WTC11 (cell line): ENCODE measurements at places on chromosomes 7 and 10.

DNA sequence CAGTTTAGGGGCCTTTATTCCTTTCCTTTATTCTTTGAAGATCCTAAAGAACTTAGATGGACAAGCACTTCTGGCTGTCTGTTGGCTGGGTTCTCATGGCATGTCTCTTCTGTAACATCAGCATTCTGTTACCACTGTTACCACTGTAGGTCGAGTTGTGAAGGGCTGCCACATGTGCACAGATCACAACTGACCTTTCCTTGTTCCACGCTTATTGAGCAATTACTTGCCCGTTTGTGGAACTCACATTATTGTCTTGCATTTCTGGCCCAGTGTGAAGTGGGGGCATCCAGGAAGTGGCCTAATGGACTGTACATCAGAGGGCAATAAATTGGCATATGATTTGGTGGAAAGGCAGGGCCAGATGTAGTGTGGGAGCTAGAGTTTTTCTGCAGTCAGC, 23.7 kb downstream of the GBF1 start:
- H3K27ac ChIP-seq: no peak overlapping the region
- H3K27me3 ChIP-seq: no peaks in the 10 kb centered on the region
- H3K4me1 ChIP-seq: peaks cover 4% of the 10 kb centered on the region; the same call in 1 of the 2 replicates

- H3K27me3 ChIP-seq: no peaks in the 10 kb centered on the region; the same call in 1 of the 2 replicates
- H3K4me3 ChIP-seq: no peak overlapping the region
- peaks cover 3% of the 10 kb centered on the region; the same call in 1 of the 2 replicates for H3K36me3 ChIP-seq
- DNase-seq: no peak
- no peaks in the 10 kb centered on the region for H3K4me1 ChIP-seq
These were observed 19.3 kb downstream of the LSM5 start for GRCh38 chr7:32470871-32471270.

GRCh38 chr10:77987671-77988255, 41.6 kb downstream of the POLR3A start:
- H3K4me3 ChIP-seq: no peak overlapping the region
- no peaks in the 10 kb centered on the region for H3K27me3 ChIP-seq
- no peak for DNase-seq
- H3K4me1 ChIP-seq: no peaks in the 10 kb centered on the region

- H3K36me3 ChIP-seq: no peaks in the 10 kb centered on the region
- H3K27me3 ChIP-seq: peaks cover 57% of the 10 kb centered on the region
- no peak for DNase-seq
- H3K4me3 ChIP-seq: no peak overlapping the region
These were observed 8.3 kb upstream of the SLC18A3 start for GRCh38 chr10:49601857-49602256.

DNA sequence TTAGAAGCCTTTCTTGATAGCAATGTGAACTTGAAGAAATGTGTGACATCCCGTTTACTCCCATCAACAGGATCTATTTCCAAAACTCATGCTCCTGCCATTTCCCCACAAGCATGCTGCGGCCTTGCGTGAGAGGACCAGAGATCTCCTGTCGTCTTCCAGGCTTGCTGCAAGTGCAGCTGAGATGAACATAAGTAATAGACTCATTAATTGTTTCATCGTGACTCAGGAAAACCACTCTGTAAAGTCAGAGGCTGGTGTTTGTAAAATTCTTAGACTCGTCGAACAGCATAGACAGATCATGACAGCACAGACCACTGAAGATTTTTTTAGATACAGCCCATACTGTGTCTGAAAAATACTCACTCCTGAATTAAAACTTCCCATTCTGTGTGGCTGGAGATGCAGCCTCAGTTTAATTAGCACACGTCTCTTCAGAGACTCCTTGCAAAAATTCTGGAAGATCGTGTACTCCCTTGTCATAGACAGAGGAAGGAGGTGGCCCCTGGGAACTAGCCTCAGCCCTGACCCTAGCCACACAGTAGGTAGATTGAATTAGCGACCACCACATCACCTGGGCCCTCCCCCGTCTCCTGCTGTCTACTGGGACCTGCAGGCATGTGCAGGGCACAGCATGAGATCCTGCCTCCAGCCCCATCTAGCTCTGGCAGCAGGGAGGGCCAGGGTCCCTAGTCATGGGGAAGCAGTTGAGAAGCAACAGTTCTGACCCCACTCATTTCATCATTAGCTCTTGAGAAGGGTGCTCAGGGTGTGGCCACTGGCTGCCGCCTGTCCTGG, 226.0 kb downstream of the CELF2 start:
- DNase-seq: no peak
- no peak overlapping the region for H3K27ac ChIP-seq
- no peaks in the 10 kb centered on the region for H3K27me3 ChIP-seq

DNA sequence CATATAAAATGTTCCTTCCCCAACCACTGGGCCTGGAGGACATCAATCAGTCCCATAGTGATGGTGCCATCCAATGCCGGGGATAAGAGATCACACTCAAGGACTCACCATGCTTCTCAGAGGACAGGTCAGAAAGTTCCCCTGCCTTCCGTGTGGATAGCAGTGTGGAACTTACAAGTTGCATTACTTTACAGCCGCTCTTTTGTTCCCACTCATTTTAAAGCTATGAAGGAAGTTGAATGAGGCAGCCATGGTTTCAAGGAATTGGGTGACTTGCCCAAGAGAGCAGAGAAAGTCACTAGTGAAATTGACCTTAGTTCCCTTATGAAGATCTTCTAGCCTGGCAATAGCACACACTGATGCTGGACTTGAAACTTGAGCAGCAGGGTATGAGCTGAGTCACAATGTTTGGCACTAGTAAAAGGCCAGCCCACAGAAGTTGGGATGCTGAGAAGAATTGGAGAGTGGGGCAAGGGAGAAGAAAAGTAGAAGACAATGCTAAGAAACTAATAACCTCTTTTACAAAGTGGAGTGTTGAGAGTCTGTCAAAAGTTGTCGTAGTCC, 78.7 kb downstream of the CXCL12 start:
- H3K27ac ChIP-seq: no peak overlapping the region
- peaks cover 25% of the 10 kb centered on the region for H3K36me3 ChIP-seq
- DNase-seq: no peak
- H3K27me3 ChIP-seq: peaks cover 14% of the 10 kb centered on the region
- no peak overlapping the region for H3K4me3 ChIP-seq
- peaks cover 6% of the 10 kb centered on the region for H3K4me1 ChIP-seq

DNA sequence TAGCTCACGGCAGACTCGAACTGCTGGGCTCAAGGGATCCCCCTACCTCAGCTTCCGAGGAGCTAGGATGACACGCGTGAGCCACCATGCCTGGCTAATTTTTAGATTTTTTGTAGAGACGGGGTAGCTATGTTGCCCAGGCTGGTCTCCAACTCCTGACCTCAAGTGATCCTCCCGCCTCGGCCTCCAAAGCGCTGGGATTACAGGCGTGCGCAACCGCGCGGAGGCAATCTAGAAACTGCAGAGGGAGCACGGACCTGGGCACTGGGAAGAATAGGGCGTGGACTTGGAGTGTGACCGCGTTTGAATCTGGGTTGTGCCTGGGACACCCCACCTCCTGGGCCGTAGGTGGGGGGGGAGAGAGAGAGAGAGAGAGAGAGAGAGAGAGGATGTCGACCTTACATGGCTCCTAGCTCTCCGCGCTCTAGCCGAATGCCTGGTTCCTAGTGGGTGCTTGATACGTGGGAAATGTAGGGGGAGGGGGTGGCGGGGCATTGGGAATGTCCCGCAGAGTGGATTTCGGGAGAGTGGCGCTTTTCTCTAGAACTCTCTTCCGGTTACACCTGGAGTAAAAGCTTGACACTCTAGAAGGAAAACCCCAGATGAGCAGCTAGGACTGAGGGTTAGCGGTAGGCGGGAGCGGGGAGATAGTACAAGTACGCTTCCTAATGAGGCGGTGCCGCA, 1.2 kb upstream of the MAP3K8 start:
- H3K36me3 ChIP-seq: peaks cover 4% of the 10 kb centered on the region
- H3K27me3 ChIP-seq: peaks cover 29% of the 10 kb centered on the region
- H3K4me1 ChIP-seq: peaks cover 54% of the 10 kb centered on the region
- H3K27ac ChIP-seq: peak overlapping the region; percentile 96
- H3K4me3 ChIP-seq: peak overlapping the region; percentile 90
- DNase-seq: no peak

DNA sequence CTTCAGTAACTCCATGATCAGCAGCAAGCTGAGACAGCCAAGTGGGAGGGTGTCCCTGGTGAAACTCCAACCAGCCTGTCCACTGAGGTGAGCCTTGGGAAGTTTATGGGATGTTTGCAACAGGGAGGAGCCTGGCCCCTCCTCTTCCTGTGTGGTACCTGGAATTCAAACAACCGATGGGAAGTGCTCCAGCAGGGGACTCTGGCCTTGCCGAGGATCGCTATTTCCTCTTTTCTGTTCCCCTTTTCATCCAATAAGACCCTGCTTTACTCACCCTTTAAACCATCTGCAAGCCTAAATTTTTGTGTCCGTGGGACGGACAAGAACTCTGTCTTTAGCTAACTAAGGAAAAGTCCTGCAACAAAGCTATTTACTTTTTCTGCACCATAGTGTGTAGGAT, 491.1 kb upstream of the ZMIZ1 start:
- no peak for DNase-seq
- no peak overlapping the region for H3K27ac ChIP-seq
- H3K36me3 ChIP-seq: no peaks in the 10 kb centered on the region

DNA sequence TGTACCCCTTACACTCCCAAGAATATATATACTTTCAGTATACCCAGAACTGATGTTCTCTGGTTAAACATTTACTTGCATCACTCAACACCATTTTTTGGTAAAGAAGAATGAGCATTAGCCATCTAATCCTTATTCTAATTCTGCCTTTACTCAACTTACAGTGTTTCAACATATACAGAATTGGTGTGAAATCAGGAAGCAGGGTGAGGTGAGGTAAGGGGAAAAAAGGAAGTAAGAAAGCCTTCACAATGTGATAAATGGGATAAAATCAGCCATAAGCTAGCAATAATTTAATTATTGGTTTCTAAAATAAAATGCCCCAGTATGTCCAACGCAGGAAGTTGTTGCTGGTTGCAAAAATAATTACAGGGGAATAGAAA, 605.4 kb downstream of the KCNMA1 start:
- no peak overlapping the region for H3K27ac ChIP-seq
- H3K27me3 ChIP-seq: no peaks in the 10 kb centered on the region
- H3K4me1 ChIP-seq: peaks cover 16% of the 10 kb centered on the region
- no peak for DNase-seq
- no peak overlapping the region for H3K4me3 ChIP-seq

DNA sequence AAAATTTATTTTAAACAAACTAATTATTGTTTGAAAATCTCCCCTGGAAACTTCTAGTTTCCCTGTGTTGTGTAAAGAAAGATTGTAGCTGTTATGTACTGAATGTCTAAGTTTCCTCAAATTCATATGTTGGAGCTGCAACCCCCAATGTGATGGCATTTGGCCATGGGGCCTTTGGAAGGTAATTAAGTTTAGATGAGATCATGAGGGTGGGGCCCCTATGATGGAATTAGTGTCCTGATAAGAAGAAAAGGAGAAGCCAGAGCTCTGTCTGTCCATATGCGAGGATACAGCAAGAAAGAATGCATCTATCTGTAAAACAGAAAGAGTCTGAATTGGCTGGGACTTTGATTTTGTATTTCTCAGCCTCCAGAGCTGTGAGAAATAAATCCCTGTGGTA, 179.5 kb downstream of the STK31 start:
- no peak overlapping the region for H3K4me3 ChIP-seq
- peaks cover 3% of the 10 kb centered on the region; the same call in 1 of the 2 replicates for H3K4me1 ChIP-seq
- no peak for DNase-seq

DNA sequence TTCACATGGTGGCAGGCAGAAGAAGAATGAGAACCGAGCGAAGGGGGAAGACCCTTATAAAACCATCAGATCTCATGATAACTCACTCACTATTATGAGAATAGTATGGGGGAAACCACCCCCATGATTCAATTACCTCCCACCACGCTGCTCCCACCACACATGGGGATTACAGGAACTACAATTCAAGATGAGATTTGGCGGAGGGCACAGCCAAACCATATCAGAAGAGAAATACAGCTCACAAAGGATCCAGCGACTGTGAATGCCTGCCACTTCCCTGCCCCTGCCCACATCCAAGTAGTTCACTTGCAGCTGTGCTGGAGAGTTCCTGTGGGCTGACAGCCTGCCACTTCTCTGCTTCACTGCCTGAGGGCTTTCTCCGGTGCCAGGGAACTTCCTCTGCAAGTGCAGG, 148.7 kb downstream of the C7orf25 start:
- no peak overlapping the region for H3K4me3 ChIP-seq
- no peaks in the 10 kb centered on the region; the same call in 1 of the 2 replicates for H3K27me3 ChIP-seq
- no peak overlapping the region for H3K27ac ChIP-seq
- DNase-seq: no peak

DNA sequence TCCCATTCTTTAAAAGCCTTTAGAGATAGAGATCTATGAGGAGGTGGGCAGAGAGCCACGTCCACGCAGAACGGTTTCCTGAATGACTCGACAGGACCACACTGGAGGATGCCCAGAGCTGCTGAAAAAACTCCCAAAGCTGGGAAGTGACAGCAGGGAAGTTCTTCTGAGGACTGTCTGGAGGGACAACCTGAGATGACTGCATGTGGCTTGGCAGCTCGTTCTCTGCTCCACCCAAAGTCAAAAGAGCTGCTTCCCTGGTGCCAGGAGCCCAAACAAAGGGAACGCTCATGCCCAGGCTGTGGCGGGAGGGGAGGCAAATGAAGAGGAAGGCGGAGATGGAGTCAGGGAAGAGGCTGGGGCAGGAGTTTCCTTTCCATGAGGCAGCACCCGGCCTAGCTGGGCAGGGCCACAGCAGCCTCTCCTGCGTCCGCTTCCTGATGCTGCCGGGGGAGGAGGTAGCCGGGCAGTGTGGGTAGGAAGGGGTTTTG, 95.4 kb downstream of the CCDC3 start:
- H3K27me3 ChIP-seq: no peaks in the 10 kb centered on the region; the same call in 1 of the 2 replicates
- no peak for DNase-seq

- H3K27me3 ChIP-seq: no peaks in the 10 kb centered on the region; the same call in 1 of the 2 replicates
- no peak overlapping the region for H3K4me3 ChIP-seq
- no peak for DNase-seq
- no peak overlapping the region for H3K27ac ChIP-seq
- peaks cover 13% of the 10 kb centered on the region for H3K4me1 ChIP-seq
- no peaks in the 10 kb centered on the region for H3K36me3 ChIP-seq
These were observed 201.7 kb upstream of the PRSS58 start for GRCh38 chr7:142459551-142459963.

GRCh38 chr10:102020938-102021337, 35.0 kb downstream of the ARMH3 start:
- no peak overlapping the region for H3K27ac ChIP-seq
- peaks cover 24% of the 10 kb centered on the region for H3K36me3 ChIP-seq
- H3K4me1 ChIP-seq: no peaks in the 10 kb centered on the region

DNA sequence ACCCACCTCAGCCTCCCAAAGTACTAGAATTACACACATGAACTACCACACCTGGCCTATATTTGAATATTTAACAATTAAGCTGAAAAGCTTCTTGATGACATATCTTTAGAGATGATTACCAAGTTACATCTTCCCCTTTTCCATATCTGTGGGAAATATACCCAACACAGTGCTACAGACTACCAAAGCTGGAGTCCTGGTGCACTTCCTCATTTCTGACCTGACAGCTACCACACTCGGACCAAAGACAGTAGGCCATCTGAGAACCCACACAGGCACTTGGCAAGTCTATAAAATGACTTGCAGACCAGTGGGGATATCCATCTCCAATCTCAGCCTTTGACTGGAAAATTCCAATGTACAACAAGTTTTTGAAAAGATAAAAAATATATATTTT, 270.4 kb upstream of the KLF14 start:
- H3K4me3 ChIP-seq: no peak overlapping the region
- H3K27ac ChIP-seq: no peak overlapping the region
- H3K4me1 ChIP-seq: peaks cover 18% of the 10 kb centered on the region
- H3K27me3 ChIP-seq: no peaks in the 10 kb centered on the region
- no peak for DNase-seq

- peaks cover 2% of the 10 kb centered on the region for H3K27me3 ChIP-seq
- H3K4me1 ChIP-seq: peaks cover 17% of the 10 kb centered on the region
- DNase-seq: no peak
- H3K27ac ChIP-seq: no peak overlapping the region
- H3K4me3 ChIP-seq: no peak overlapping the region
- H3K36me3 ChIP-seq: no peaks in the 10 kb centered on the region
These were observed 123.9 kb upstream of the CDK13 start for GRCh38 chr7:39826166-39826565.
